Motor neuron (in vitro differentiated cells): ENCODE measurements at places on chromosomes 1 and 21. TPM values are rescaled to one million over a fixed set of nuclear protein-coding genes. Genes with fewer than 3 reads are reported as not detected.

DCST1 gene
- not detected in 2 replicates for total RNA-seq

SMCP gene
- not detected in 2 replicates for total RNA-seq

RNU11 gene
- total RNA-seq: not detected in 2 replicates

MCOLN2 gene
- total RNA-seq: 0.25 TPM in 1 of 2 replicates, not detected in the other

LRRC38 gene
- 0.05 and 0.19 TPM in 2 replicates for total RNA-seq

KCNN3 gene
- 1.6 and 2.1 TPM in 2 replicates for total RNA-seq

DYNLT4 gene
- 0.82 and 1.5 TPM in 2 replicates for total RNA-seq

NECTIN4 gene
- total RNA-seq: 0.13 TPM in 1 of 2 replicates, not detected in the other

SLAMF9 gene
- total RNA-seq: not detected in 2 replicates

CD2 gene
- total RNA-seq: 0.36 TPM in 1 of 2 replicates, not detected in the other

TMCC2 gene
- 12.0 and 12.6 TPM in 2 replicates for total RNA-seq

S100A2 gene
- total RNA-seq: 0.33 and 0.50 TPM in 2 replicates

CASQ1 gene
- total RNA-seq: 0.62 TPM in 1 of 2 replicates, not detected in the other

FMO3 gene
- total RNA-seq: 0.52 and 0.60 TPM in 2 replicates

ZSCAN20 gene
- total RNA-seq: 5.0 and 5.9 TPM in 2 replicates

C8B gene
- not detected in 2 replicates for total RNA-seq

PLPPR5 gene
- total RNA-seq: 5.5 and 5.7 TPM in 2 replicates

PAPPA2 gene
- total RNA-seq: 4.3 and 5.5 TPM in 2 replicates

SPEN gene
- total RNA-seq: 24.6 and 41.3 TPM in 2 replicates

HSPA6 gene
- total RNA-seq: 1.5 and 1.6 TPM in 2 replicates

OSCP1 gene
- total RNA-seq: 23.0 and 25.5 TPM in 2 replicates

NPL gene
- total RNA-seq: 3.7 and 10.1 TPM in 2 replicates

RRP1B gene
- 44.9 and 45.9 TPM in 2 replicates for total RNA-seq

PSMD4 gene
- 247 and 252 TPM in 2 replicates for total RNA-seq

SDHB gene
- 81.2 and 86.1 TPM in 2 replicates for total RNA-seq

GPR157 gene
- 2.2 and 2.3 TPM in 2 replicates for total RNA-seq

TIE1 gene
- total RNA-seq: 0.31 and 0.32 TPM in 2 replicates

GFI1 gene
- 0.15 and 0.22 TPM in 2 replicates for total RNA-seq

FCRL2 gene
- total RNA-seq: not detected in 2 replicates

PRRX1 gene
- 13.5 and 20.6 TPM in 2 replicates for total RNA-seq

CFHR3 gene
- 0.78 and 1.7 TPM in 2 replicates for total RNA-seq

IL19 gene
- total RNA-seq: 0.21 TPM in 1 of 2 replicates, not detected in the other

ANGPTL3 gene
- 2.5 and 4.4 TPM in 2 replicates for total RNA-seq

RNF186 gene
- total RNA-seq: 0.41 TPM in 1 of 2 replicates, not detected in the other

XCL2 gene
- not detected in 2 replicates for total RNA-seq

CPLANE2 gene
- total RNA-seq: 11.1 and 12.3 TPM in 2 replicates

MRPL9 gene
- 78.4 and 82.9 TPM in 2 replicates for total RNA-seq

CD53 gene
- 2.3 and 2.7 TPM in 2 replicates for total RNA-seq

SLC9A1 gene
- total RNA-seq: 14.4 and 19.2 TPM in 2 replicates

ITLN1 gene
- total RNA-seq: not detected in 2 replicates

CFHR4 gene
- 0.19 TPM in 1 of 2 replicates, not detected in the other for total RNA-seq

RNU1-3 gene
- total RNA-seq: 6,688 and 8,592 TPM in 2 replicates

INKA2 gene
- 4.5 and 5.6 TPM in 2 replicates for total RNA-seq

S100A7 gene
- not detected in 2 replicates for total RNA-seq

SLC25A24 gene
- 42.1 and 42.4 TPM in 2 replicates for total RNA-seq

C1orf232 gene
- total RNA-seq: 0.57 TPM in 1 of 2 replicates, not detected in the other

LAMC1 gene
- 278 and 363 TPM in 2 replicates for total RNA-seq

OR2G6 gene
- total RNA-seq: 0.19 TPM in 1 of 2 replicates, not detected in the other

IL10RB gene
- total RNA-seq: 4.1 and 5.5 TPM in 2 replicates

SDHC gene
- 112 and 134 TPM in 2 replicates for total RNA-seq
